ENCODE measurements at places on chromosomes 4 and X.

DNA sequence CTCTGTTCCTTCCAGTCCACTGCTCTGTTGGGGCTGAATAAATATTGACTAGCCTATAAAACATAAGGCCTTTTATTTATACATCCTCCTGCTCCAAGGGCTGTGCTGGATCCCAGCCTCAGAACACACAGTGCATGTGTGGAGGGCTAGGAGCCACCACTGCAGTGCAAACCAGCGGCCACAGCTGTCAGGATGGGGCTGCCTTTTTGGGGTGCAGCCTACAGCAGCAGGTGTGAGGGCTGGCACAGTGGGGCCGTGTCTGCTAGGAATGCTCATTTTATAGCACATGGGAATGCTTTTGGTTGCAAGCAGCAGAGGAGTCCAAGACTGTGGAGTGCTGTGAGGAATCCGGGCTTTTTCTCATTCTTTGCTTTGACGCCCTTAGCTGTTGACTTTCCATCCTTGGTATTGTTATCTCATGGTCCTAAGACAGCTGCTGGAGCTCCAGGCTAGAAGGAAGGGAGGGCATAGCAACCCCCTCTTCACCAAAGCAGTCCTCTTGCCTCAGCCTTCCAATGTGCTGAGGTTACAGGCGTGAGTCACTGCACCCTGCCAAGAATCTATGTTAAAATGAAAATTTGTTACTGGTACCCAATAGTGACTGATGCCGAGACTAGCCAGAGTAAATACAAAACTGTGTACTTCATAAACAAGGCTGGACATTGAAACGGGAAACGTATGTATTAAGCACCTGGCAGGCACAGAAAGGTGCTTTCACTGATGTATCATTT lies 334.3 kb upstream of the GATB start:
- no peak for DNase-seq

DNA sequence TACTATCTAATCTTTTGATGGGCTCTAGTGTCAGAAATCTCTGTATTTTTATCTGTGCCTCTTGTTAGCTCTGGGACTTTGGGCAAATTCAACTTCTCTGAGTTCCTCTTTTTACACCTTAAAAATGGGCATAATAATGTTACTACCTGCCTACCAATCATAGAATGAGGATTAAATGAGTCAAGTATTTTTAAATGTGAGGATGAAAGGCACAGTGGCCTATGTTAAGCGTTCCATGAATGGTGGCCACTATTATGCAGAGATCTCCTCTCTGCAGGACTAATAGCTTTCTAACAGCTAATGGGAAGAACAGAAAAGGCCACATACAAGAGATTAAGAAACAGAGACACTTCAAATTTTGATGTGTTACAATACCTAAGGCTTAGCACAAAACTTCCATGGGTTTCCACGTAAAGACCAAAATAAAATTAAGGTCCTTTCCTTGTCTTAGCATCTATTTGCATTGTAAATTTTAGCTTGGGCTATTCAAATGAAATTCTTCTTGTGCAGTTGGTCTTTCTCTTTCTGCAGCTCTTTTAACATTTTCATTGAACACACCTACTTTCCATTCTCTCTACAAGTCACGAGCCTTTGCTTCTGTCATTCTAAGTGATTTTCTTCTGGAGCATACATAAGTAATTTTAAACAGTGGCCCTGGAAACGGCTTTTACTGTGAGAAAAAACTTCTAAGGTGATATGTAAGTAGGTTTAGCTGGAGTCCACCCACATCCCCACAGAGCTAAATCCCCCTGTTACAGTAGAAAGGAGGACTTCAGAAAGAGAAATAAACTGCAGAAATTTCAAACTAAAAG lies 117.9 kb upstream of the MED14 start:
- no peak for DNase-seq

GRCh38 chrX:100685997-100686305 lies 42.0 kb downstream of the SRPX2 start:
- no peak for DNase-seq

DNA sequence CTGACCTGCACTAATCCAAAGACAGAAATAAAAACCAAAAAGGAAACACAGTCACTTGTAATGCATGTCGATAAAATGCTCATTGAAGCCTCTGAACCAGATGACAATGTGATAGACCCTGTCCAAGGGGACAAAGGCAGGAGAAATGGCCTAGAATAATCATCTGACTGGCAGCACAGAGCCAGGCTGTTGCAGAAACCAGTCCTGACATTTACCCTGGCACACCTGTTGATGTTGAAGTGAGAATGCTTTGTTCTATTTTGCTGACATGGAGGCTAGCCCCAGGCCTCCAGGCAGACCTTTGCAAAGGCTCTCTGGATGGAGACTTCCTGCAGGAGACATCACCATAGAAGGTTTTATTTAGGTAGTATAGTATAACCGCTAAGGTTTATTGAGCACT lies 41.0 kb downstream of the TFDP3 start:
- DNase-seq = no peak

DNA sequence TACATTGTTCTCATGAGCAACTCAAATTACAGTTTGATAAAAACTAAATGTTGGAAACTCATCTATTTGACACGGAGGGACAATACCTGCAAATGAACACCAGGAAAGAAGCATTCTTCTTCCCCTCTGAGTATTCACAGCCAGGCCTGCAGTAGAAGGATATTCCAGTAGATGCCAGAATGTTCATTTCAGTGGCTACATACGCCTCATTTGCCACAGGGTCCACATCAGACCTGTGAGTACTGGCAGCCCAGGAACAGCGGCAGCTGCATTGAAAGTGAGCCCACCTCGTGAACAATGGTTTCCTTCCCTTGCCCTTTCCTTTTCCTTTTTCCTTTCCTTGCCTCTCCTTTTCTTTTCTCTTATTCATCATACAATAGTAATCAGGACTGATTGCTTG lies 81.1 kb upstream of the NEIL3 start:
- no peak for DNase-seq

GRCh38 chr4:53478671-53479456 lies 101.4 kb downstream of the FIP1L1 start:
- peak; percentile 9 for DNase-seq

DNA sequence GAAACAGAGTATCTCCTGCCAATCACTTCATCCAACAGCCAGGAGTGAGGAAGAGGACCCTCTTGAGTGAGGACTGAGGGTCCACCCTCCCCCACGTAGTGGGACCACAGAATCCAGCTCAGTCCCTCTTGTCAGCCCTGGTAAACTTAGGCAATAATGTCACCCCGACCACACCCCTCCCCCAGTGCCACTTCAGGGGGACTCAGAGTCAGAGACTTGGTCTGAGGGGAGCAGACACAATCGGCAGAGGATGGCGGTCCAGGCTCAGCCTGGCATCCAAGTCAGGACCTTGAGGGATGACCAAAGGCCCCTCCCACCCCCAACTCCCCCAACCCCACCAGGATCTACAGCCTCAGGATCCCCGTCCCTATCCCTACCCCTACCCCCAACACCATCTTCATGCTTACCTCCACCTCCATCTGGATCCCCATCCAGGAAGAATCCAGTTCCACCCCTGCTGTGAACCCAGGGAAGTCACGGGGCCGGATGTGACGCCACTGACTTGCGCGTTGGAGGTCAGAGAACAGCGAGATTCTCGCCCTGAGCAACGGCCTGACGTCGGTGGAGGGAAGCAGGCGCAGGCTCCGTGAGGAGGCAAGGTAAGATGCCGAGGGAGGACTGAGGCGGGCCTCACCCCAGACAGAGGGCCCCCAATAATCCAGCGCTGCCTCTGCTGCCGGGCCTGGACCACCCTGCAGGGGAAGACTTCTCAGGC lies at the start of the genes CSAG1 and MAGEA12:
Gene CSAG1 (minus strand): TSS at position 461 of the 715 bp plus-strand sequence. CDS start 1,261 bp downstream, outside the sequence.
Gene MAGEA12 (plus strand): TSS at position 497 of the 715 bp plus-strand sequence. CDS start 2,405 bp downstream, outside the sequence.
- no peak for DNase-seq

- DNase-seq = no peak
Observed at GRCh38 chrX:109600237-109600651, 24.7 kb downstream of the KCNE5 start.

DNA sequence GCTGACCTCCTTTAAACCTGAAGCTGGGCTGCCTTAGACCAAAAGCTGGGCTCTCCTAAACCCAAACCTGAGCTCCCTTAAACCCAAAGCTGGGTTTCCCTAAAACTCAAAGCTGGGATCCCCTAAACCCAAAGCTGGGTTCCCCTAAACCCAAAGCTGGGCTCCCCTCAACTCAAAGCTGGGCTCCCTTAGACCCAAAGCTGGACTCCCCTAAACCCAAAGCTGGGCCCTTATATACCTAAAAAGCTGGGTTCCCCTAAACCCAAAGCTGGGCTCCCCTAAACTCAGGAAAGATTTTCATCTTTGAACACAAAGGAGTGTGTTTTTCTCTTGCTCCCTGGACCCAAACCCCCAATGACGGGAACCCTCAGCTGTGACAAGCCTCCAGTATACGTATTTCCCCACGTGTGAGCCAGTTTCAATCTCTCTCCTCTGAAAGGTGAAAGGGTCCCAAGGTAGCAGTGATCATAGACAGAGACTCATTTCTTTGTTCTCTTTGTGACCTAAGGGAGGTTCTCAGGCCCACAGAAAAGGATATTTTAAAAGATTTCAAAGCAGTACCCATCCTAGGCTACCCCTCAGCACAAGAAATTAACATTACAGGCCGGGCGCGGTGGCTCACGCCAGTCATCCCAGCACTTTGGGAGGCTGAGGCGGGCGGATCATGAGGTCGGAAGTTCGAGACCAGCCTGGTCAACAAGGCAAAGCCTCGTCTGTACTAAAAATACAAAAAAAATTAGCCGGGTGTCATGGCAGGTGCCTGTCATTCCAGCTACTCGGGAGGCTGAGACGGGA lies 31.3 kb upstream of the ASMTL start:
- DNase-seq = no peak

All from kidney capillary endothelial cell (primary cell).